ENCODE measurements at places on chromosomes 11 and 22.

DNA sequence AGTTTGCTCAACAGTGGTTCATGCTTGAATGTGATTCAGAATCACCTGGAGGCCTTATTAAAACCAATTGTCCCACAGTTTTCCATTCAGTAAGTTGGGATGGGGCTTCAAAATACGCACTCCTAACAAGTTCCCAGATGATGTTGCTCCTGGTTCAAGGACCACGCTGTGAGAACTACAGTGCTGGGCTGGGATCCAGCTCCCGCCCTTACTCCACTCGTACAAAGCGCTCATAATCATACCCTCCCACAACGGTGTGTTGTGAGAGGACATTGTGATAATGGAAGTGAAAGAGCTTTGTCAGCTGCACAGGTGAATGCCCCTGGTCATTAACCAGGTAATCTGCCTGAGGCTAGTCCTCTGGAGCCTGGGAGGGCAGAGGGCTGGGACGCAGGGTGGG lies 1.3 kb upstream of the CD82 start:
- H3K36me3 ChIP-seq: no peaks in the 10 kb centered on the region
- H3K4me3 ChIP-seq: peak overlapping the region; percentile 58
- H3K4me1 ChIP-seq: peaks cover 25% of the 10 kb centered on the region
- no peaks in the 10 kb centered on the region for H3K27me3 ChIP-seq

GRCh38 chr11:31301549-31302510 lies 67.7 kb downstream of the DCDC1 start:
- H3K36me3 ChIP-seq: no peaks in the 10 kb centered on the region
- H3K27ac ChIP-seq: no peak overlapping the region
- no peaks in the 10 kb centered on the region for H3K27me3 ChIP-seq
- H3K4me1 ChIP-seq: no peaks in the 10 kb centered on the region
- DNase-seq: no peak

GRCh38 chr11:6362185-6362872 lies 27.9 kb upstream of the SMPD1 start:
- no peaks in the 10 kb centered on the region for H3K27me3 ChIP-seq
- DNase-seq: peak; percentile 94
- no peaks in the 10 kb centered on the region for H3K36me3 ChIP-seq
- H3K4me3 ChIP-seq: peak overlapping the region; percentile 18
- peak overlapping the region; percentile 91 for H3K27ac ChIP-seq

DNA sequence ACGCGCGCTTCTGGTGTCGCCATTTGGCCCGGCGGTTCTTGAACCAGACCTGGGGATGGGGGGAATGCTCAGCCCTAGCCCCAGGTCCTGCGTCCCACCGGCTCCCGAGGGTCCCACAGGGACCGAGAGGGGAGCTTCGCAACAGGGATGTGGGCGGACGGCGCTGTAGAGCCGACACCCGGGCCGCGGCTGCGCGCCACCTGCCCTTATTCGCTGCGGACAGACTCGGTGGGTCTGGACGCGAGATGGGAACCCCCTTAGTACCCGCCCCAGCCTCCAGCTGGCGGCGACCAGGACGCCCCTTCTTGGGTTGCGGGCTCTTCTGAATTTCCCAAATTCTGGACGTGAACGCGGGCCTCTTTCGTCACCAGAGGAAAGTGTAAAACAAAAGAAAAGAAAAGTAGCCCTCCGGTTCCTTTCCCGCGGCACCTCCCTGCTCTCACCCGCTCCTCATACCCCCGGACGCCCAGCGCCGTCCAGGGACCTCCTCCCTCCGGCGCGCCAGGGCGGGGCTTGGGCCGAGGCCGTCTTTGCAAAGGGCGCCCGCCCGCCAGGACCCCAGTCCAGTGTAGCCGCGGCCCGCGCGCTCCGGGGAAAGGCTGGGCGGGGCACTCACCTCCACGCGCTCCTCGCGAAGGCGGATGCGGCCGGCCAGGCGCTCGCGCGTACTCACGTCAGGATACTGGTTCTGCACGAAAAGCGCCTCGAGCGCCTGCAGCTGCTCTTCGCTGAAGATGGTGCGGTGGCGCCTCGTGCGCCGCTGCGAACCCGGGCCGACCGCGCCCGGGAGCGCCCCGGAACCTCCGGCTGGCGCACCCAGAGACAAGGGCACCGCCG lies 827 bp downstream of the GSC2 start:
- H3K4me1 ChIP-seq: peaks cover 6% of the 10 kb centered on the region
- H3K27ac ChIP-seq: no peak overlapping the region
- no peaks in the 10 kb centered on the region for H3K36me3 ChIP-seq
- H3K4me3 ChIP-seq: peak overlapping the region; percentile 57
- H3K27me3 ChIP-seq: no peaks in the 10 kb centered on the region

DNA sequence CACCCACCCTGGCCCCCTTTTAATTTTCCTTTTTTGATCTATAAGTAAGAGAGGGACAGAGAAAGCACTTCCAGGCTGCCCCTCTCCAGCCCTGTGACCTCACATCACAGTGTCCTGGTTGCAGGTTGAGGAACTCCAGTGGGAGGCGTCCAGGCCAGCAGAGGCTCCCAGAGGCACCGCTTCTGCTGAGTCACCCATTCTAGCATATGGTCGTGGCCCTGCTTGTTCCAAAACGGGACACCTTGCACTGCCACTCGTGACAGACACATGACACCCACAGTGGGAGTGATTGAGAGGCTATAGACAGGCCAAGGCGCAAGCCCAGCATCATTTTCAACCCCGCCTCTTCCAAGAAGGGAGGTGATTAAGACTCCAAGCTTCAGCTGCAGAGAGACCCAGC lies 16.0 kb upstream of the TMPRSS4 start:
- peak overlapping the region; percentile 37 for H3K27ac ChIP-seq
- H3K27me3 ChIP-seq: no peaks in the 10 kb centered on the region

GRCh38 chr22:23626286-23626975 lies 5.7 kb downstream of the DRICH1 start:
- H3K4me1 ChIP-seq: no peaks in the 10 kb centered on the region
- no peaks in the 10 kb centered on the region for H3K36me3 ChIP-seq
- no peak overlapping the region for H3K27ac ChIP-seq

DNA sequence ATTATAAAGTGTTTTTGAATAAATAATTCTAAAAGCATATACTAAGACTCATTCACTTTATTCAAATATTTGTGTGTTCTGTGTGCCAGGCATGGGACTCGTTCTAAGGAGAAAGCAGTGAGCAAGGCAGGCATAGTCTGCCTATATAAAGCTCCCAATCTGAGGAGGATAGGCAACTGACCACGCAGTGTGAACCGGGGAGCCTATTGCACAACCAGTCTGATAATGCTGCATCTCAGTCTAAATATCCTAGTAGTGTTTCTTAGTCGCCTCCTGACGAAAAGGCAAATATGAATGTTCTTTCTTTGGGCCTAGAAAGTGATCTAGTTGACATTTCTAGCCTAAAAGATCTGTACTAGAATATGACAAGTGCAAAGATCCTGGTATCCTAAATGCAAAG lies 98.3 kb downstream of the C11orf65 start:
- H3K4me3 ChIP-seq: no peak overlapping the region
- DNase-seq: no peak
- H3K36me3 ChIP-seq: peaks cover 3% of the 10 kb centered on the region
